Stimulated activated CD4-positive, alpha-beta T cell treated with anti-CD3 and anti-CD28 coated beads, TNF-alpha, amount 100 ng/mL, for 4 hours (primary cell): ENCODE measurements at places on chromosomes 2 and 18.

GRCh38 chr2:210901326-210901725 is 344.9 kb downstream of the CPS1 start:
- DNase-seq = no peak

GRCh38 chr2:66684289-66684688 is 249.4 kb downstream of the MEIS1 start:
- DNase-seq = no peak

DNA sequence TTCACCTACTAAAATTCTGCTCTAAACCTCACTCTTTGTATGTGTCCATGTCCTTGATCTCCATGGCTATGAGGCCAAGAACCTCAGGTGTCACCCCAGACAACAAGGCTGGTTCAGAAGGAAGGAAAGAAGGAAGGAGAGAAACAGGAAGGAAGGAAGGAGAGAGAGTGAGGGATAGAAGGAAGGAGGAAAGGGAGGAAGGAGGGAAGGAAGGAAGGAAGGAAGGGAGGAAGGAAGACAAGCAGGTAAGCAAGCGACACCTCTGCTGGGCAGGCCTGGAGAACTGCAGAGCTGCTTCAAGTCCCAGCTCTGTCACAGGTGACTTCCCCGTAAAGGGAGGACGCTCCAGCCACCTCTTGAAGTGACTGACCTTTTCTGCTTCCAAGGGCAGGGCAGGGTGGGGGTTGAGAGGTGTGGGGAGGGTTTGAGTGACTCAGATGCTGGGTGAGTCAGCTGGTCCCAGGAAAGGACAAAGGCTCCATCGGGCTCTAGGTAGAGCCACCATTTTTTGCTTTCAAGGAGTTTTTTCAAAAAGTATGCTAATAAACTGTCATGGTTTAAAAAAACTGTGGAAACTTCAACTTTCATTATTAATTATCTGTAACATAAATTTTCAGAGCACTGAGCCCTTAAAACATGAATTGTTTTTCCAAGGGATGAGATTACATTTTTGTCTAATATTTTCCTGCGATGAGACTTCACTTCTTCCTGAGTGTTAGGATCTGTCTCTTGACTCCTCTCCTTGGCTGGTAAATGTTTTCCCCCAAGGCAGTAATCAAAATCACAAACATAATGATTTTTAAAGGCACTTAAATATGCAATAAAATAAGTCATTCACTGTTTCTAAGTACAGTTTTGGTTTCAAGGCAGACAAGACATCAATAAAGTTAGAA is 90.1 kb upstream of the L3MBTL4 start:
- no peak for DNase-seq

DNA sequence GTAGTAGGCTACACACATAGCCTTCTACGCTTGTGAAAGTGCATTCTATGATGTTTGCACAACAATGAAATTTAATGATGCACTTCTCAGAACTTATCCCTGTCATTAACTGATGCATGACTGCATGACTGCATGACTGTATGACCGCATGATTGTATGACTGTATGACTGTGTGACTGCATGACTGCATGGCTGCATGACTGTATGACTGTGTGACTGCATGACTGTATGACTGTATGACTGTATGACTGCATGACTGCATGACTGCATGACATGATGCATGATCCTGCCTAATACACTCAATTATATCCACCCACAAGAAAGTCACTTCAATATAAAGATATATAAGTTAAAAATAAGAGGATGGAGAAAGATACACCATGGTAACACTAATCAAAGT is 365.4 kb upstream of the FSIP2 start:
- DNase-seq = no peak

- no peak for DNase-seq
These were observed 48.0 kb downstream of the STRN start for GRCh38 chr2:36918307-36918706.

DNA sequence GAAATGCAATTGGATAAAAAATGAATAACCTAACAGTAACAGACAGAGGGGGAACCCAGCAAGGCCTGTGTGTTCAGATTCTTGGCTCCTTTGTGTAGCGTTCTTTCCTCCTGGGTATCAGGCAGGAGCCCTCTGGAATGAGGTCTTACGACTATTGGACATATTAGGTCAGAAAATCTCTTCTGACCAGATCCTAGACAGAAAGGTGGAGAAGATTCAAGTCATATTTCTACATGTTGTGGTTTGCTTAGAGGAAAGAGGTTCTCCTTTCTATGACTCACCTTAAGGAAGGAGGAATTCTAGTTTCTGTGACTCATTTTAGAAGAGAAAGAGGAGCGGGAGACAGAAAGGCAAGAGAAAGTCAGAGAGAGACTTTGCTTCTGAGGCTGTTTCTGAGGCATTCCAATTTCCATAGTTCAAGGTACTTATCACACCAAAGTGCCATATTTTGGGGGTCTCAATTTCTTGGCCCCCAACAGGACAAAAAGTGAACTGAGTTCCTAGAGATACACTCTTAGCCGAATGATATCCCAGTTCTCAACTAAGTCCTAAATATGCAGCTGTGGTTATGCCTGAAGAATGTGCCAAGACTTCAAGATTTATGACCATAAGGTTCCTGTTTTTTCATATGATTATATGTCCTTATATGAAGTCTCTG is 618.6 kb downstream of the ZEB2 start:
- DNase-seq = no peak

DNA sequence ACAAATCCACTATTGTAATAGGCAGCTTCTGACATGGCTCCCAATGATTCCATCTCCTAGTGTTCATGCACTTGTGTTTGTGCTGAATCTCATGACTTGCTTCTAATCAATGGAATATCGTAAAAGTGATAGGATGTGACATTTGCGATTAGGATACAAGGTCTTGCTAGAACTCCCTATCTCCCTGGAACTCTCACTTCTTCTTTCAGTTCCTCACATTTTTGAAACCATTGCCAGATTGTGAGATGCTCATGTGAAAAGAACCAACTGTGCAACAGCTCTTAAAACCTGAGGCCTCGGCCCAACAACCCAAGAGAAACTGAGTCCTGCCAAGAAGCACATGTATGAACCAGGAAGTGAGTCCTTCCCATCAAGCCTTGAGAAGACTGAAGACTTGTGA is 226.9 kb upstream of the DTNA start:
- DNase-seq = no peak

DNA sequence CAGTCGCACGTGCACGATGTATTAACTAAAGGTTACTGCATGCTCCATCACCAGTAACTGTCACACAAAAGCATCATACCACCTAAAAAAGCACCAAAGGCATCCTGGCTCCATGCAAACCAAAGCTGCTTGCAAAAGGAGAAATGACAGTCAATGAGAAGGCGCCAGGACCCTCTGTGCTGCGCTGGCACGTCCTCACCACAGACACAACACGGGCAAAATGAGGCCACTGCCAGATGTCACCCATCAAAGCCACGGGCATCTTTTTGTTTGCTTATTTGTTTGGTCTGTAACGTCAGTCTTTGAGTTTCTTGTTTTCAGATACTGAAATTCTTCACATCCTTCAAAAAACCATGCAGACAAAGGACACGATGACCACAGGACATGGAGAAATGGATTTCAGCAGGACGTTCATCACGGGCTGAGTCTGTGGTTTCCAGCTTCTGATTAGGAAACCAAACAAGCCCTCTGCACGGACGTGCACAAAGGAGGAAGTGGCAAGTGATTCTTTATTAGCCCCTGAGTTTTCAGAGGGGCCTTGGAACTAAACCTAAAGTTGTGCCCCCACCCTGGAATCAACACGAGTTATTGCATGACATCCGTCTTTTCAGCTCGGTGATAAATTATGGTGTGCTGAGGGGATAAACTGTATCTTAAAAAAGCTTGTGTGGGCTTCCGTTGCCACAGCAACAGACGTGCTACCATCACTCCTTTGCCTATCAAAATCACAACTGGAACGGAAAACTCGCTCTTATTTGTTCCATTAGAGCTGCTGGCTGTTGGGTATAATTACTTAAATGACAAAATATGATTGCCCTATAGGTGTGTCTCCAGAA is 181.8 kb downstream of the EIPR1 start:
- no peak for DNase-seq

DNA sequence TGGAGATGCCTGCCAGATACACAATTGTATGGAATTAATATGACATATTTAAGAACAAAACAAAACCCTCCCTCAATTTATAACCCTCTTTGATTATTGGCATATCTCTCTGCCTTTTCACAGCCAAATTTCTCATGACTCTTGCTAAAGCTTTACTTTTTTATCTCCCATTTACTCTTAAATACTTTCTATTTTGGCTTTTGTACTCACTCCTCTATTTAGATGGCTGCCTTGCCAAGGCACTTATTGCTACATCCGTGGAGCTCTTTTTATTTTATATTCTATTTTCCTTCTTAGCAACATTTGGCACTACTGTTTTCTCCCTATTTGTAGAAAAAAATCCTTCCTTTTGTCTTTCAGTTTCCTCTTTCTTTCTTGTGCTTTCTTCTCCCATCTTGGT is 466.4 kb upstream of the CWC22 start:
- DNase-seq = no peak

DNA sequence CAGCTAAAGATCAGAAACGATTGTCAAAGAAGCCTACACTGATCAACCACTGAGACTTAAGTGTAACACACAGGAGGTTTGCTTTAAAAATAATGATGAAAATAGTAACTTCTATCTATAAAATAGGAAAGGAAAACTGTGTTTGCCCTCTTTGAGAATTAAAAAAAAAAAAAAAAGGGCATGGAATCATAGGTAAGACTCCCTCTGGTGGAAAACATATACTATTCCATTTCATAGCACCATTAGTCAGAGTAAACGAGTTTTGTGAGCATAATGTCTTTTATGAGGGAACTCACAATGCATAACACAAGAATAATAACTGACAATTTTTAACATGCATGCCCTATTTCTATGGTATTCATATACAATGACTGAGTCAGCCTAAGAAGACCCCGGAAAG is 36.3 kb downstream of the SLC35F5 start:
- no peak for DNase-seq

DNA sequence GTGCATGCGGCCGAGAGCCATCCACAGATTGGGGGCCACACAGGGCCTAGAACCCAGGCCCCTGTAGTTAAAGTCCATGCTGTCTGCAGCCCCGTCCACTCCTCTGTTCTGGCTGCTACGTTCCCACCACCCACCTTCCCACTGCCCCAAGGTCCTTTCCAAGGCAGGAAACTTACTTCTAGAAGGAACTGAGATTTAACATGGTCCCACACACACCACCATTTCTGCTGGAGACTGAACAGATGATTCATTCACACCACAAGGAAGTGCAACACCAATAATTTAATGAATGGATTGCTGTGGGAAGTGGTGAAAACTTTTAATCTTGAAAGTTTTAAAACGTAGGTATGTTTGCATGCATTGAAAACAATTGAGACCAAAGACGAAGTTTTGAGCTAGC is 95.2 kb downstream of the LBH start:
- no peak for DNase-seq
